Cerebellar nuclear complex (tissue), 1 donor: ENCODE measurements at places on chromosomes 16 and 17.

DNA sequence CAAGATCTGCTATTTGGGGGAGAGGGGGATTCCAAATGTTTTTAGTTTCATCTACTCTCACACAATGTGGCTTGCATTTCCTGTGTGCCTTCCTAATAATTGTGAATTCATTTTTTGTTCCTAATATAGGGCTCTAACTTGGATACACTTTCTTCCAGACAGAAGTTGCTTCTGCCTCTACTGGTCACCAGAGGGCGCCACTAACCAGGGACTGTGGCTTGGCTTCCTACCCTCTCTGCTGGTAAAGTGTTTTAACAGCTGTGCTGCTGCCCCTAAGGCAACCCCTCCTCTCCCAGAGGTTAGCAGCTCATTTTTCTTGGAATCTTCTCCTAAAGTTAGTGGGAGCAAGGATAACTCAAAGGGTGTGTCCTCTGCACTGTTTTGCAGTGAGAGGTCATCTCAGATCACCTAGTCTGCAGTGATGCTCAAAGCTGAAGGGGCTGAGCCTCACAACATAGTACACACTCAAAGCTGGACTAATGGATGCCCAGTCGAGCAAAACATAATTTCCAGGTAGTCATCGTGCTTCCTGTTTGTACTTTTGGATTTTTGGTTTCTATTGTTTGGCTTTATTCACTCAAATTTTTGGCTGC, 5.0 kb upstream of the PRSS54 start:
- no peak for DNase-seq

GRCh38 chr16:46691726-46692125, 2.3 kb downstream of the ORC6 start:
- DNase-seq: no peak

- DNase-seq: no peak
Observed at GRCh38 chr16:31277659-31278260, 18.0 kb downstream of the ITGAM start.

GRCh38 chr17:76995387-76996105, 127.3 kb downstream of the MGAT5B start:
- no peak for DNase-seq

- DNase-seq: no peak
Observed at GRCh38 chr16:49816875-49817274, 39.0 kb downstream of the ZNF423 start.

- DNase-seq: no peak
Observed at GRCh38 chr16:75317532-75317931, 66.1 kb upstream of the BCAR1 start.

DNA sequence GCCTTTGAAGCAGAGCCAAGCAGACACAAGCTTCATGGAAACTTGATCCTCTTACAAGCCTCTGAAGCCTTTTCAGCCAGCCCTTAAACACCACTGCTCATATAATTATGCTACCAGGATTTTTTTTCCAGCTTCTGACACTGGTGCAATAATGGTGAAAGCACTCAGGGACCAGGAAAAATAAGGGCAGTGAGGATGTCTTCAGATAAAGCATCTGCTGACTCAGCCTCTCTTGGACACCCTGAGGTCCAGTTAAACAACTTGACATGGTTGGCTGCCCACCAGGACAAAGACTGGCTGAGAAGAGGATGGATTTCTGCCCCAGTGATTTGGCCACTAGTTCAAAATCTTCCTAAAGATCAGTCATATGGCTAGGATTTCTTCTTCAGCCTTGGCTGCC, 124.2 kb upstream of the N4BP1 start:
- DNase-seq: no peak

DNA sequence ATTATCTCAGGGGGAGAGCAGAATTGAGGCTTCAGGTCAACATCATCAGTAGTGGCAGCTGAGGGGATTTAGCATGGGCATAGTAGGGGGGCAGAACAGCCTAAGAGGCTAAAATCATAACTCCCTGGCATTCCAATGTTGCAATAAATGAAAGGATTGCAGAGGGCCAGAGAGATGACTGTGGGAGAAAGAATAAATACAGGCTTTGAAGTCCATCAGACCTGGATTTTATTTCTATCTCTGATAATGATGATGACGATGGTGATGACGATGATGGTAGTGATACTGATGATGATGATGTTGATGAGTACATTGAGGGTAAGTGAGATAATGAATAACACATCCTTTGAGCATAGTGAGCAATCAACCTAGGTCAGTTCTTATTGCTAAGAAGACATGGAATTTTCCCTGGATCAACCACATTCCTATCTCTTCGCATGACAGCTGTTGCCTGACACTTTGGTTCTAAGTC, 107.4 kb upstream of the CDH11 start:
- no peak for DNase-seq

DNA sequence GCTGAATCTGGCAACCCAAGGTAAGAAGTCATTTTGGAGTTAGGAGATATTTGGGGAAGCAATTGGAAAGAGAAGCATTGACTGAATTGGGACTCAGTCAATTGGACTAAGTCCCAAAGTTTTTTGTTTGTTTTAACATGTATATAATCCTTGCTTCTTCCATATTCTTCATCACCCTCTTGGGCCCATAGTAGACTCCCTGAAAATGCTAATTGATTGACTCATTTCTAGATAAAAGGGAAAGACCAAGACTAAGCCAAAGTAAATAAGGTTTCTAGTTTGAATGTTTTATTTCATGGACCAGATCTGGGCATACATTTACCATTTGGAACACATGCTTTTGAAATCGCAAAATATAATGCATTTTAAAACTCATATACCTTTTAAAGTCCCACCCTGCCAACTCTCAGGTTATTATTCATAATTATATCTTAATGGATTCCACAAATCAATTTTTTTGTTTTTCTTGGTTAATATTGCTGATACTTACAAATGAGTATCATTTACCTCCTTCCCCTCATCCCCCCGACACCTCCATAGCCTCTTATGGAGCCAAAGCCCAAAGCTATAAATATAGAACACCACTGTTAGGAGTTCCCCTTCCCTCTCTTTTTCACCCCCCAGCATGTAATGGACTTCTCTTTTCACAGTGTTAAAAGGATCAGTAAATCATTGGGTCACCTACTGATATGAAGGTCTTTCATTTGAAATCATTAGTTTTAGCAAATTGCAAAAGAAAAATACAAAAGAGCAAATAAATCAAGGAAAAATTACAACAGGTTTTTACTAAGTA, 674.0 kb upstream of the SOX9 start:
- DNase-seq: no peak

DNA sequence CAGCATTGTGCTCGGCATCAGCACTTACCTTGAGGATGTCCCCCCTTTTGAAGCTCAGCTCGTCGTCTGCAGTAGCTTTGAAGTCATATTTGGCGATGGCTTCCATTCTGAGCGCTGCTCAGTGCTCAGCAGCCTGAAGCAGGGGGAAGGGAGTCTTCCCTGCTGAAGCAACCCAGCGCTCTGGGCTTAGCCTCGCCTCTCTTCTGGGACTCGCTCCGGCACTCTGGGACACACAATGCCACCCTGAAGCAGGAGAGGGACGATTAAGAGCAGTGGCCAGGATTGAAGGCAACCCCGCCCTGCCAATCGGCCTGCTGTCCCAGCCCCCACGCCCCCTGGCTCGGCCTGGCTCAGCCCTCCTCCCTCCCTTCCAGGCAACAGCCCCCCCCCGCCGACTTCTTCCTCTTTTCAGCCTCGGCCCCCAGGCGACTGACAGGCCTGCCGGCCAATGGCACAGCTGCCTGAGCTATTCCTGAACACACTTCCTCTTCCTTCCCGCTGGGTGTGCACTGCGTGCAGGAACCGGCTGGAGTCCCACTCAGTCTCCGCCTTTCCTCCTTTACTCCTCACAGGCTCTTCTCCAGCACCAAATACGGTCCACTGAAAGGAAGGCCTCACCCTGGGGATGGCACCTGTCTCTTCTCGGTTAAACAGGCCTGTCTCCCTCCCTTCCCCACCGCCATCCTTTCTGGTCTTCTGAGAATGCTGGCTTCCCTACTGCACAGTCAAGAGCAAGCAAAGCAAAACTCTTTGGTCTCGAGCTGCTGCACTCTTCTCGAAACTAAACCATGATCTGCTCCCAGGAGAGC, 11.8 kb downstream of the GRB2 start:
- DNase-seq: peak; percentile 98

DNA sequence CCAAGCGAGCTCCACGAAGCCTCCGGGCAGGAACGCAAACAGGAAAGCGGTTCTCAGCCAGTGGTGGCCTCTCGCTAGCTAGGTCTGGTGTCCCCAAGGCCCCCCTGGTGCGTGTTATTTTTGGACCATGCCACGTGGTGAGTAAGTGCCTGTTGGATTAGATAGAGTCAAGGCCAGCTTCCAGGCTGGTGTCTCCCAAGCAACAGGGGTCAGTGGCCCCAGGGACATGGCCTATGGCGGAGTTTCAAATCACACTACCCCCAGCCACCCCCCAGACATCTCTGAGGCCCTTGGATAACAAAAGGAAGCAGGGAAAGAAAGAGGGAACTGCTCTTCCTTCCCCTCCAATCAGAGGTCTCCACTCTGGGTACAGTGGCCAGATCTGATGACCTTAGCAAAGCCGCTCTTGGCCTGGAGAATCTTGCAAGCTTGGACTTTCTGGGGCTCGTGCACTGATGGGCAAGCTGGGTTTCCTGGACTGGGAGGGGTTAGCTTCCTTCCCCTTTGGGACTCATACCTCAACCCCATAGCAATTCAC, 58.2 kb downstream of the MAF start:
- no peak for DNase-seq

- no peak for DNase-seq
Observed at GRCh38 chr17:27521281-27522027, 65.2 kb downstream of the KSR1 start.

DNA sequence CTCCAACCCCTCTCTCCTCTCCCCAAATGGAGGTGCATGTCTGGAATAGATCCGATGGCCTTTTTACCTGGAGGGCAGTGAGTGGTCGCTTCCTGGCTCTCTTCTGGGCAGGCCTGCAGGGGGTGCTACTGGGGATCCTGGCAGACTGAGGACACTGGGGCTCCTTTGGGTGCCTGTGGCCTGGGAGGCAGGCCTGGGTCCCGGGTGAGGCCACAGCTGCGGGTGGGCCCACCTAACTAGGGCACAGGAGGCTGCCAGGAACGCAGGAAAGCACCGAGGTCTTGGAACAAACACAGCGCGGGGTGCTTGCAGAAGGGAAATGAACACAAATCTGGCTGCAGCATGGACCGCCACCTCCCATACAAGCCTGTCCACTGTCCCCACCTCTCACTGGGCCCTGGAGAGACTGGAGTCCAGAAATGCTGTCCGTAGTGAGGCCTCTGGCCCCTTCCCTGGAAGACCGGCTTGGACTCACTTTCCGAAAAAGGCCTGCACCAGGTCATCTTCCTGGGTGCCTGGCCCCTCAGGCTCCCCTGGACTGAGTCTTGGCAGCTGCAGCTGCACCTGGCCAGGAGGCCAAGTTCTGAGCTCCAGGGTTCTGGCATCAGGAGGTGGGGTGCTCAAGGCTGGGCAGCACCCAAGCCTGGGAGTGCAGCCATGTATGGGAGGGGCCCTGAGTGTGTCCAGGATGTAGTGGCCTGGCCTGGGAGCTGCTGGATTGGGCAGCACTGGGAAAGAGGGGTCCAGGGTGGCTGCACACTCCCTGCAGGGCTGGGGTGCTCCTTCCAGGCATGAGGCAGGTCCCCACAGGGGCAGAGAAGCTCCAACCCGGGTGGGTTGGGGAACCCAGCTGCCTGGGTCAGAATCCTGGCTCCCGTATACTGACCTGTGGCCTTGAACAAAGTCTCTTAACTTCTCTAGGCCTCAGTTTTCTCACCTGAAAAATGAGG, 195.1 kb downstream of the IRF8 start:
- no peak for DNase-seq

GRCh38 chr17:38465391-38466345, 37.4 kb downstream of the ARHGAP23 start:
- no peak for DNase-seq

- DNase-seq: no peak
Observed at GRCh38 chr16:31009894-31010584, 399 bp downstream of the STX1B start.

- DNase-seq: no peak
Observed at GRCh38 chr17:44220213-44221083, 973 bp upstream of the UBTF start.

DNA sequence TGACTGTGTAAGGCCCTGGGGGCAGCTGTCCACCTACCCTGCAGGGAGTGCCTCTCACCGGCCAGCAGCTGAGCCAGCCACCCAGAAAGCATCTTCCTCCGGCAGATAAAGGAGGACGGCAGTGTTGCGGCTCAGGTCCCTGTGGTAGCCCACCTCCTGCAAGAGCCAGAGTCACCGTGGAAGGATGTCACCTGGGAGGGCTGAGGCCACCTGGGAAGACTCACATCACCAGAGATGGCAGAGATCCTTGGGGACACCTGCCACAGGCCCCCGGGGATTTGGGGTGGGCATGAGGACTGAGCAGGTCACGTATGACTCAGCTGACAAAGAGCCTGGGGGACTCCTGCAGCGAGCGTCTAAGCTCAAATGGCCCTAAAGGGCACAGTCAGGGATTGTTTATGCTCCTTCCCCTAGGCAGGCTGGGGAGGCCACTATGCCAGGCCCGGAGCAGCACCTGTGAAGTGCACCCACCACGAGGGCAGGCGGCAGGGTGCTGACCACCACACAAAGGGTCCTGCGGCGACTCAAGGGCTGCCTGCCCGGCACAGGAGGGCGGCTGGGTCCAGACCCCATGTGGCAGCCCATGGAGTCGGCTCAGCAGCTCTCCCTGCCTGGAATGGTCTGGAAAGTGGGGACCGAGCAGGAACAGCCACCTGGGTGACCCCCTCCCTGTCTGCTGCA, 44.1 kb downstream of the TNFRSF13B start:
- no peak for DNase-seq

DNA sequence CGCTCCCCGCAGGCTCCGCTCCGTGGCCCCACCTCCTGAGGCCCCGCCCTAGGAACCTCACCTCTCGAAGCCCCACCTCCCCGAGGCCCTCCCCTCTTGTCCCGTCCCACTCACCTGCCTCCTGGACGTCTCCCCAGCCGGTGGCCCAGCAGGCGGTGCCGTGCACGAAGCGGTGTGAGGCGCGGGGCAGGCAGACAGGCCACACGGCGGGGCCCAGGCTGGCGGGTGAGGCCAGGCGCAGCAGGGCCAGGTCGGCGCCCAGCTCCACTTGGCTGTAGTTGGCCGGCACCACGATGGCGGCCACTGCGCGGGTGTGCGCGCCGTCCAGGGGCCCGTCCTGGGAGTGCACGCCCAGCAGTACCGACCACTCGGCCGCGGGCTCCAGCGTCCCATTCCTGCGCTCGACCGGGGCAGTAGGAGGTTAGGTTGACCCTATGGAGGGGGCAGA, 1.6 kb downstream of the PRSS36 start:
- DNase-seq: no peak

- DNase-seq: no peak
Observed at GRCh38 chr16:5428932-5429331, 331.3 kb upstream of the EEF2KMT start.

GRCh38 chr16:20242568-20243255, 84.6 kb downstream of the GP2 start:
- DNase-seq: no peak

GRCh38 chr16:54135361-54136275, 151.0 kb downstream of the IRX3 start:
- DNase-seq: no peak

GRCh38 chr17:3851461-3852100, 5.5 kb upstream of the NCBP3 start:
- no peak for DNase-seq

GRCh38 chr17:81165246-81166032, at the start of gene PVALEF:
Gene PVALEF, plus strand, starts transcription at chr17:81165507. Its CDS starts 15,720 bp downstream, at chr17:81181227.
- DNase-seq: no peak

- DNase-seq: no peak
Observed at GRCh38 chr16:2527784-2528100, 3.5 kb downstream of the CEMP1 start.
